ENCODE measurements at places on chromosomes 3 and 15. TPM values are rescaled to one million over a fixed set of nuclear protein-coding genes. Genes with fewer than 3 reads are reported as not detected.

Gene B3GNT5
- total RNA-seq, result 40.3 TPM

Gene LYSMD2
- total RNA-seq, result 24.2 TPM

DNA sequence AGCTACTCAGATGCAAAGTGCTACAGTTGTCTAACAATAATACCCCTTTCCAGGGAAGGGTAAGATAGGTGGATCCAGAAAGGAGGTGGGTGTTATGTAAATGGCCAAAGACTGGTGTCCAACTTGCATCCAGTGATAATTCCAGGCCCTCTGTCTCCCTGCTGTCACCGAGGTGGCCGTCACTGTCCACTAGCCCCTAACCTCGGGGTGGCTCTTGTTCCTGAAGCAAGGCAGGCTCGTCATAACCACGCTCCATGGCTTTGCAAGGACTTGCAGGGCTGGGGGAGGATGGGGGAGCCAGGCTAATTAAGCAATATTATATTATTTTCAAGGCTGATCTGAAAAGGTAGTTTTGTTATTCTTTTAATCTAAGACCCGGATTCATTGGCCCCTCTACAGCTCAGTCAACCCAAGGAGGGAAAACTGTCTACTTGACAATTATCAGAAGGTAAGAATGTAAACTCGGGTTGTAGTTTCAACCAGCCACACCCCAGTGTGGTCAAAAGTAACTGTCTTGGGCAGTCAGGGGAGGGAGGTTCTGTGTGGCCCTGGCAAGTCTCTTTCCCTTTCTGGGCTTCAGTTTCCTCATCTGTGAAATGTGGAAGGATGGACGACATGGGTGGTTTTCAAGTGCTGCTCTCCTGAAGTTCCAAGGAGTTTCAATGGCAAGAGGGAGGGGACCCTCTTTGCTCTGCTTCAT, 220.1 kb upstream of the BHLHE40 start:
- no peak for DNase-seq

DNA sequence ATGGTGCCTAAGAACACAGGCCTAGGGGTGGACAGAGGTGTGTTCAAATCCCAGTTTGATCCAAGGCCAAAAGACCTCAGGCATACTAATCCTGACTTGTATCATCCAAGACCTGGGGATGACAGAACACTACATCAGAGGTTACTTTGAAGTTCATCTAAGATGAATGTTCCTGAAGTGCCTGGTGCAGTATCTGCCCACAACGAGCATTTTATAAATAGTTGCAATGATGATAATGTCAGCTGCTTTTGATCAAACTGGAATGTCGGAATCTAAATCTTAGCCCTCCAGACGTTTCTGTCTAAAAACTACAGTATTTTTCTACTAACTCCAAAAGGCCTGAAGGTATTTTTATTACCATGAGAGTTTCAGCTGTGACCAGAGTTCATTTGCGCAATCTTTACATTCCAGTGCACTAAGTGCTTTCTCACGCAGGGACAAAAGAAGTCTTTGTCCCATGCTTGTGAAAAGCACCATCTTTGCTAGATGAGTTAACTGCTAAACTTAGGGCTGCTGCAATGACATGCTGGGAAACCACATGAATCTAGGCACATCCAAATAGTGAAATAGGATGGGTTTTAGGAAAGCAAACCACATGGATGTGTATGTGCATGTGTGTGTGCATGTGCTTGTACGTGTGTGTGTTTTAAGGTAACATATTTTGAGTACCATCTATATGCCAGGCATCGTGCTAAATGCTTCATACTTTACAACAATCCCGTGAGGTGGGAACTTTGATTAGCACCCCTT, 18.1 kb downstream of the ANXA2 start:
- no peak for DNase-seq

- no peak for DNase-seq
Measured at GRCh38 chr15:90327311-90327710, 24.8 kb upstream of the ZNF774 start.

- no peak for DNase-seq
Measured at GRCh38 chr3:63918321-63918720, 6.1 kb upstream of the SCAANT1 start.

GRCh38 chr3:50373146-50374051, 14.1 kb upstream of the TMEM115 start:
- DNase-seq, result no peak

Measured in dermis blood vessel endothelial cell (primary cell).